ENCODE measurements at places on chromosomes 2 and 18. TPM values are rescaled to one million over a fixed set of nuclear protein-coding genes. Genes with fewer than 3 reads are reported as not detected.

GRCh38 chr2:133755480-133756300, 187.4 kb upstream of the NCKAP5 start:
- H3K36me3 ChIP-seq, result no peaks in the 10 kb centered on the region
- no peak overlapping the region for H3K4me3 ChIP-seq
- no peak for DNase-seq

DNA sequence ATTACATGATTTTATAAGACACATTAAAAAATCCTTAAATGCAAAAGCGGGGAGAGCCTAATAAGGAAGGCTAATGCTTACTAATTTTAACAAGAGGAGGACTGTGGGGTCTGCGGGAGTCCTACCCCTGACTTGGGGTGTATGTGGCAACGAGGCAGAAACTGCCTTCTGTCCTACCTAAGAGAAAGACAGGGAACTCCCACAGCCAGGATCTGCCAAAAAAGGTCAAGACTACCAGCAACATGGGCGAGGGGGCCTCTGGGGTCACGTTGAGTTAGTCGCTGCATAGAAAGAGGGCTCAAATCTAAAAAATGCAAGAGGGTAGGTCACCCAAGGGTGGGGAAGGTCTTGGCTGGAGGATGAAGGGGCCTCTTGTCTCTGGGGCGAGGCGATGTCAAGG, 529 bp upstream of the AMER3 start:
- DNase-seq, result no peak
- H3K27ac ChIP-seq, result no peak overlapping the region
- peaks cover 46% of the 10 kb centered on the region for H3K27me3 ChIP-seq
- H3K4me3 ChIP-seq, result no peak overlapping the region

- H3K27me3 ChIP-seq, result no peaks in the 10 kb centered on the region
- H3K27ac ChIP-seq, result no peak overlapping the region
- no peaks in the 10 kb centered on the region for H3K4me1 ChIP-seq
- no peak for DNase-seq
Measured at GRCh38 chr2:223247136-223247535, 195.1 kb downstream of the KCNE4 start.

DNA sequence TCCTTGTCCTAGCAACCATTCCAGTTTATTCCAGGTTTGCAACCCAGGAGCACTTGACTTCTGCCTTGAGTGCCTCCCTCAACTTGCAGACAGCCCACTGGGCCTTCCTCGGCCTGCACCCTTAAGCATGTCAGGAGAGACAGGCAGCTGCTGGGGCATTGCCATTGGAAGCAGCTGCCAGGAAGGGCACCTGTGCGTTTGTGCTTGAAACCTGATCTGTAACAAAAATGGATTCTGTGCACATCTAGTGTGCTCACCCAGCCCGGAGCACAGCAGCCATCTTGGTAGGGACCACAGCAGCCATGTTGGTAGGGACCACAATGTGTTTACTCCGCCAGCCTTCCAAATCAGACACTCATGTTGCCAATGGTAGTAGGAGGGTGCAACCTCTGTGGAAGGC, 44.3 kb upstream of the GLI2 start:
- H3K4me1 ChIP-seq, result no peaks in the 10 kb centered on the region
- no peak overlapping the region for H3K27ac ChIP-seq
- peaks cover 9% of the 10 kb centered on the region for H3K27me3 ChIP-seq
- no peaks in the 10 kb centered on the region for H3K36me3 ChIP-seq
- H3K4me3 ChIP-seq, result no peak overlapping the region
- DNase-seq, result no peak

Gene CHRND
- total RNA-seq, result not detected

DNA sequence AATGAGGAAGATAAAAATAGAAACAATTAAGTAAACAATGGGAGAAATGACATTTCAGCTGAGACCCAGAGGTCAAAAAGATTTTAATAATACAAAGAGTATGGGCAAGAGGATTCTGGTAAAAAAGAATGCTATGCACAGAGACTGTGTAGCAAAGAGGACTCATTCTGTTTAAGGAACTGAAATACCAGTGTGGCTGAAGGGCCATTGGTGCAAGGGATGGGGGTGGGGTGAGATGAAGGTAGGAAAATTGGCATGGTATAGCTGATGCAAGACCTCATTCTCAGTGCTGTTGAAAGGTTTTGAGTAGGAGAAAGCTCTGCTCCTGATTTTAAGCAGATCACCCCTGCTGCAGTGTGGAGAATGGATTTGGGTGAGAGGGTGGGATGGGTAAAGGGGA, 10.8 kb downstream of the GALNT1 start:
- no peaks in the 10 kb centered on the region for H3K36me3 ChIP-seq
- no peak overlapping the region for H3K4me3 ChIP-seq
- H3K27ac ChIP-seq, result no peak overlapping the region
- no peaks in the 10 kb centered on the region for H3K4me1 ChIP-seq

GRCh38 chr18:43812627-43813026, 535.3 kb upstream of the SYT4 start:
- no peak overlapping the region for H3K27ac ChIP-seq
- no peaks in the 10 kb centered on the region for H3K27me3 ChIP-seq
- H3K4me3 ChIP-seq, result no peak overlapping the region
- DNase-seq, result no peak

DNA sequence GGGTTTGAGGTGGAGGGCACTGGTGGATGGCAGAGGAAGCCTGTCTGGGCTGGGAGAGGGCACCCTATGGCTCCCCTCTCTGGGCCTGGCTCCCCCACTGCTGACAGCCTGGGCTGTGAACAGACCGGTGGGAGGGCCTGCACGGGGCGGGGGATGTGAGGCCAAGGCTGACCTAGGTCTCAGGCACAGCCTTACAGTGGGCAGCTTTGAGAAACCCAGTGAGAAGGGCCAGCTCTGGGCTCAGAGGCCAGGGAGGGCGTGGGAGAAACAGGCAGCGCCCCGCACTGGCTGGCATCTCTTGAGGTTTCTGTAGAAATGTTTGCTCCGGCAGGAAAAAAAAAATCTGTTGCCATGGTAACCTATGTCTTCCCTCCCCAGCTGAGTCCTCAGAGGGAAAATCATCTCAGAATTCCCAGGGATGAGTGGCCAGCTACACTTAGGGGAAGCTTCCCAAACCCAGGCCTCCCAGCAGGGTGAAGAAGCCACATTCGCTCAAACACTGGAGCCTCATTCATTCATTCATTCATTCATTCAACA, 71.7 kb upstream of the TAF1B start:
- H3K27ac ChIP-seq, result no peak overlapping the region
- H3K36me3 ChIP-seq, result no peaks in the 10 kb centered on the region
- H3K4me3 ChIP-seq, result no peak overlapping the region
- H3K4me1 ChIP-seq, result peaks cover 24% of the 10 kb centered on the region

DNA sequence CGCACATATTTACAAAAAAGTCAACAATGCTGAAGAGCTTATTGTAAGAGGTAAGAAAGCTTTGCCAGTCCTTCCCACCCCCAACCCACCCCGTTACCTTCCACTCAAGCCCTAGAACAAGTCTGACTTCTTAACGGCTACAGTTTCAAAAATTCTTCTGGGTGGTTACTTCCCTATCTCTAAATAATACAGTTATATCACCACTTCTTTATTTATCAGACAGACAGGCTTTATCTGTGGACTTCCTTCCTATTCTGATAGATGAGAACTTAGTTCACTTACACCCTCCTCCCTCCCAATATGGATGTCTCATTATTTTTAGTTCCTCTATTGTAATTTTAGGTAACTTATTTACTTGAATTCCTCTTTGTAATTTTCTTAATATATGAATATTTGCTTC, 26.7 kb upstream of the ACTR3 start:
- H3K27ac ChIP-seq, result no peak overlapping the region
- no peaks in the 10 kb centered on the region for H3K36me3 ChIP-seq
- DNase-seq, result no peak
- H3K4me3 ChIP-seq, result no peak overlapping the region
- H3K4me1 ChIP-seq, result no peaks in the 10 kb centered on the region
- H3K27me3 ChIP-seq, result no peaks in the 10 kb centered on the region

DNA sequence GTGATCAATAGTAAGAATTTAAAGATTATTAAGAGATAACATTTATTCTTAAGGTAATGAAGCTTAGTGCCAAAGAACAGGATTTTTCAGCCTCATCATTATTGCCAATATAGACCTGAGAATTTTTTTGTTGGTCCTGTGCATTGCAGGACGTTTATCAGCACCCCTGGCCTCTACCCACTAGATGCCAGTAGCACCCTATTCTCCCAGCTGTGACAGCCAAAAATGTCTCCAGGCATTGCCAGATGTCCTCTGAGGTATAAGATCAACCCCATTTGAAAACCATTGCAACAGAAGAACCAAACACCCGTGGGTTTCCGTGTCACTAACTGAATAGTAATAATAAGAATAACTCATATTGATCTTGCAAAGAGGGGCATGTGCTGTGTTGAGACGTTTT, 700.0 kb upstream of the SOX11 start:
- no peaks in the 10 kb centered on the region for H3K36me3 ChIP-seq
- no peaks in the 10 kb centered on the region for H3K27me3 ChIP-seq
- no peaks in the 10 kb centered on the region for H3K4me1 ChIP-seq
- DNase-seq, result no peak
- no peak overlapping the region for H3K4me3 ChIP-seq

DNA sequence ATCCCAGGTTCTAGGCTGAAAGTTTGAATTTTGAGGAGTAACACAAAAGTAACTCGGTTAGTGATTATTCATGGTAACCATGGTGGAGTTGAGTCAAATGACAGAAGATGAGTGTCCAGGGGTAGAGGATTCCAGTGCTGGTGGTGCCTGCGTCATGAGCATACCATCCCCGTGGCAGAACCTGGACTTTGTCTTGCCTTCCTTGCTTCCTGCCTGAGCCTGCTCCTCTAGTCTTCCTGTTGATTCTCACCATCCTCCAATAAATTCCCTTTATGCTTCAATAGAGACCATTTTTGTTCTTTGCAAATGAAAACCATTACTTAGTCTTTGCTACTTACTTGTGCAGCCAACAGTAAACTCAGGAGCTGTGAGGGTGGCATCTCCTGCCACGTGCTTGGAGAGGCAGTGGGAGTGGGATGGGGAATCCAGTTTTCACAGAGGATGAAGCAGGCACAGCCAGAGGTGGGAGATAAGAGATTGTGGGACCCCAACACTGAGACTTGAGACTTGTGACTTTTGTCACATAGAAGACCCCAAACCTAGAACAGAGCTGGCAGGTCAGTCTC, 4.1 kb upstream of the YES1 start:
- no peak for DNase-seq
- peaks cover 33% of the 10 kb centered on the region for H3K4me1 ChIP-seq
- no peaks in the 10 kb centered on the region for H3K36me3 ChIP-seq
- H3K27me3 ChIP-seq, result peaks cover 11% of the 10 kb centered on the region

DNA sequence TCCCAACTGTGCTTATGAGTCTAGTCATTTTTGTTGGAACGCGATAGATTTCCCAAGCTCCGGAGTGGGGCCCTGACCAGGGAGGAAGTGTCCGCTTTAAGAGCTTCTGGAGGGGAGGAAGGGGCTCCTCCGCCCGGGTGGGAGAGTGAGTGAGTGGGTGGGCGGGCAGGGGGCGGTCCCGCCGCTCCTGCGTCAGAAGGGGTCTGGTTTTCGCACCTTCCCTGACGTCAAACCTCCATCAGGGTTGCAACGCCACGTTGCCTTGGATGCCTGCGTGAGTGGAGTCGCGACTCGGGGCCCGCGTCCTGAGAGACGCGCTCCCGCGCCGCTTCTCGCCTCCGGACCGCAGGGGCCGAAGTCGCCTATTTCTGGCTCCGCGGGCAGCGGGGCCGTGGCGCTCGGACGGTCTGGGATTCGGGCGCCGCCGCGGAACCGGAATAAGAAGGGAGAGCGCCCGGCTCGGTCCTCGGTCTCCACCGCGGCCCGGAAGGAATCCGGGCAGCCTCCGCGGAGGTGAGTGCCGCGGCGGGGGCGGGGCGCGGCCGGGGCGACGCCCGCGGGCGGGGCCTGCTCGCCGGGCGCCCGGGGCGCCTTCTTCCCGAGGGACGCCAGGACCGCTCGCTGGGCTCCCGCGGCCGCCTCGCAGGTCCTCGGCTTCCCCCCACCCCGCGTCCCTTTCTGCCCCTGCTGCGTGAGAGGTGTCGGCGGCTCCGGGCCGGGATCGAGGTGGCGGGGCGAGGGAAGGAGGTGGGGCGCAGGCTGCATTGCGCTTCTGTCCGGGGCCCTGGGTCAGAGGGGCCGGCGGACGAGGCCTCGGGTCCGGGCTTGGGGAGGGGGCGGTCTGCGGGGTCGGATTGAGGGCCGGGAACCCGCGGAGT, at the start of gene ZDBF2:
ZDBF2 (plus strand) TSS at position 230 of the 878 bp plus-strand sequence. CDS start 7,187 bp downstream, outside the sequence.
- H3K36me3 ChIP-seq, result no peaks in the 10 kb centered on the region
- H3K27ac ChIP-seq, result peak within 1 kb of the TSS; percentile 59
- peaks cover 15% of the 10 kb centered on the region for H3K4me1 ChIP-seq

Data from T-cell (primary cell).